ENCODE measurements at places on chromosomes 16 and 17.

GRCh38 chr17:73620414-73620813 is 23.8 kb downstream of the SDK2 start:
- no peak for DNase-seq

GRCh38 chr16:88799569-88800276 is 3.9 kb upstream of the CDT1 start:
- DNase-seq: no peak

DNA sequence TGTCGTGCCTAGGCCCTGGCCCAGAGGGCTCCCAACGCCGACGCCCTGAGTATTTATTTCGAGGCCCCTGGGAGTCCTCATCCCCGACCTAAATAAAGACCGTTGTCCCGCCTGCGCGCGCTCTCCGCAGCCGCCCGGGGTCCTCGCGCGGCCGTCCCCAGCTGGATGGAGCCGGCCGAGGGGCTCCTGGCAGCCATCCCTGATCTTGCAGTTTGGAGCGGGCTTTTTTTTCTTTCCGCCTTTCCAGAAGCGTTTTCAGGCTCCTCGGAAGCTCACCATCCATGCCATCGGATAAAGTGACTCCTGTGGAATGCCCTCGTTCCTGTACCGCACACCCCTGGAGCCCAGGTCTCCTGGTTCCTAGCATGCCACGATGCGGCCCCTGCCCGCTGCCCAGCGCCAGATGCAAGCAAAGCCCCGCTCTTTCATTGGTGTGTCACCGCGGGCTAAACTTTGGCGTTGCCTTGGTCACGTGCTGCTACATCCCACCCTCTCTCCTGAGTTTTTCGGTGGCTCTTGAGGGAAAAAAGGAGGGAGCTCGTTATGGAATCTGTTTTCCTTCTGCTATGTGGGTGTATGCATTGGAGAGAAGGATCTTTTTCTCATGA is 716 bp downstream of the TMEM94 start:
- DNase-seq: no peak

DNA sequence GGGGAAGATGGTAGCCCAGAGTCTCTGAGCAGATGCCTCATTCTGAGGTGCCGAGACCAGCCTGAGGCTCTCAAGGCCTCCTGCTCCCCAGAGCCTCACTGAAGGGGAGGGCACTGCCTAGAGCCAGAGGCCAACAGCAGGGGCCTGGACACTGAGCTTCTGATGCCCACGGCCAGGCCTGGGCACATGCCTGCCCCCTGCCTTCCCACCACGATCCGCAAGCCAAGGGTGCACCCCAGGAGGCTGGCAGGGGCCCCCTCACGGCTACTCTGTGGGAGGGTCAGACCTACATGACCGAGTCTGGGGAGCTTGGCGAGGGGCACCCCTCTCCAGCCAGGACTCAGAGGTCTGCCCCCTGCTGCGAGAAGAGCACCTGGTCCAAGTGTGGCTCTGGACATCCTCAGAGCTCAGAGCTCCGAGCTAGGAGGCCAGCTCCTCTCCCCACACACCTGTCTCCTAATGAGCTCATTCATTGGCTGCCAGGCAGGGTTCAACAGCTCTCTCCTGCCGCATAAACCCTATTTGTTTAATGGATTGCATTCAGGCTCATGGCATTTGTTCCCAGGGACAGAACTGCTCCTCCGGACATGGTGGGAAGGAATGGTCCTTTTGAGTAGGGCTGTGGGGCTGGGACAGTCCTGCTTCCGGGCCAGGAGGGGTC is 13.9 kb downstream of the OTOP3 start:
- no peak for DNase-seq

- no peak for DNase-seq
Measured at GRCh38 chr17:35731917-35732805, 722 bp downstream of the RASL10B start.

DNA sequence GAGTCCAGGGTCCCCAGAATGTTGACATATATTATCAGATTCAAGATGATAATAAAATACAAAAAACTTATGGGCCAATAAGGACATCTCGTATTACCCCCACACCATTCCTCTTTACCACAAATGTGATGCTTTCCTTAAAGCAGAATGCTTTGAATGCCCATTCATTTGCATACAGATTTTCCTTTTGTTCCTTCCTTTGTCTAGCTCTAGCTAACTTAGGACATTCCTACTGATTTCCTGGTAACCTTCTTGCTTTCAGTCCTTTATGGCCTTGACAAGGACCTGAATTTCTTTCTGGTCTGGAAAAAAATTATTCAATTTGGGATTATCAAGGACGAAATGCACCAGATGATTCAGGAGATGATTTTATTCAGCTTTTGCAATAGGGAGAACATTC is 304.0 kb downstream of the TMEM114 start:
- DNase-seq: no peak

- peak; percentile 90 for DNase-seq
Measured at GRCh38 chr16:30091474-30092372, at the start of gene TBX6. Gene TBX6 (minus strand): TSS chr16:30091924. CDS start chr16:30091193, 731 bp downstream.

DNA sequence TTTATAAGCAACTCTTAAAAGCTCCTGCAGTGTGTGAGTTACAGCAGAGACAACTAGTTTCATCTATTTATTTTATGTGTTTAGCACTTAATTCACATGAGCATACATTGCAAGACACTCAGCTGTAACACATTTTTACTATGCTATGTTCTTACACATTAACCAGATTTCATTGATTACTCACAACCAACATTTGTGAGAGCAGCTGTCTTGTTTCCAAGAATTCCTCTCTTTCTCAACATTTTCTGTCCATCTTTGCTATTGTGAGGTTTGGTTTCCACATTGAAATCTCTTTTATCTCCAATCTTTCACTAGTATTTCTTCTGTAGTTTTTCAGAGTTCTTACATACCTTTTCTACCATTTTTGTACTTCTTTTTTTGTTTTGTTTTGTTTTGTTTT is 51.2 kb downstream of the COPRS start:
- no peak for DNase-seq

DNA sequence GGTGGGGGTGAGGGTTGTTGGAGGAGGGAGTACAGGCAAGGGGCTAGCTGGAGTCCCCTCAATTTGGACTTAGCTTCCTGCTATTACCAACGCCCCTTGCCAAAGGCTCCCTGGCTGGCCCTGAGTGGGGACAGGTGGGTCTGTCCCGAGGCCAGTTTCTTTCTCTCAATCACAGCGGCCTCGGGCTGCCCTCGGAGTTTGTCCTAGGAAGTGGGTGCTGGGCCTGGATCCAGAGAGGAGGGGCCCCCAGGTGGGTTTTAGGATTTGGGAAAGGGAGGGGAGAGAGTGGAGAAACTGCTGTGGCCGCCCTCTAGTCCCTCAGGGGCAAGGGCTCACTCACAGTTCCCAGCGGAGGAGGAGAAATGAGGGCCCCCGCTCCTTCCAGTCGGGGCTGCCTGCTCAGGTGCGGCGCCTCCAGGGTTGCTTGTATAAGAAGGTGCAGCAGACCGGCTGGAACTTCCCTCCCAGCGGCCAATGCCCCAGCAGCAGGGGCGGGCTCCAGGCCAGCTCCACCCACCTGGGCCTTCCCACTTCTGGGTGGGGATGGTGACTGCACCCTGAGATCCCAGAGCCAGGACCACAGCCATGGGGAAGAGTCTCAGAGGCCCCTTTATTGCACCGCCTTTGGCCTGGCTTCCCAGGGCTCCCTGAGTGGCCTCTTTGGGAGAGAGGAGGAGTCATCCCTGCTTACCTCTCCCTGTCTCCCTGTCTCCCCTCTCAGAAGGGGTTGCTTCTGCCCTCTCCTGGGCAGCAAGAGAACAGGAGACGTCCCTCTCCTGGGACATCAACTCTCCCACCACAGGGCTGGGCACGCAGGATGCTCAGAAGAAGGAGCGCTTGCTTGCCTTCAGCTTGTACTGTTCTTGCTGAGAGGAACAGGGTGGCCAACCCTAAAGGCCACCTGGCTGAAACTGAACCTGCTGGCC is 112.0 kb upstream of the SMURF2 start:
- no peak for DNase-seq

DNA sequence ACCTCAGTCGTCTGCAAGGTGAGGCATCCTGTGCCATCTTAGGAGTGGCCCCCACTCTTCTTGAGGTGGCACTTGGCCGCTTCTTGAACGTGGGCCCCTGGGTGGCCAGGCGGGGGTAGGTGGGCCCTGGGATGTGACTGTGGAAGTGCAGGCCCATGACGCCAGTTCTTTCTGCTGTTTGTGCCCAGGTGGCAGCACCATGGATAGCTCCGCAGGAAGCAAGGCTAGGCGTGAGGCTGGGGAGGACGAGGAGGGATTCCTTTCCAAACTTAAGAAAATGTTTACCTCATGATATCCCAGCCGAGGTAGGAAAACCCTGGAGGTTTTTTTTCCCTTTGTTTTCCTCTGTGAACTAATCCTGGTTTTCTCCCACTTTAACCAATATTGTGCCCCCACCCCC is 19.8 kb downstream of the NMRAL1 start:
- DNase-seq: no peak

DNA sequence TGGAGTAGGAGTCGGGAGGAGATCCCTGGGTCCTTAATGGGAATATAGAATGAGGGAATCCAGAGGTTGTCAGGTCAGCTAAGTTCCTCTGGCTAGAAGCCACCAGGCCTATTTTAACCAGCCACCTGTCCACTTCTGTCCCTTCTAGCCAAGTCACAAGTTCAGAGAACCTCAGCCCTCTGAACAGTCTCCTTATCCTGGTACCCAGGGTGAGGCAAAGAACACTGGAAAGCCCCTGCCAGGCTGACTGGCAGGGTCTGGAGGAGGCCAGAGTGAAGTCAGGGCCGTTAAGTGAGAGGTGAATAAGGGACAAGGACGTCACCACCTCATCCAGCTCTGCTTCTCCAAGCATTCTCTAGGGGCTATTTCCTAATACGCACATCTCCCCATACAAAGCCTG is 2.7 kb downstream of the CTDNEP1 start:
- DNase-seq: no peak

- DNase-seq: no peak
Measured at GRCh38 chr17:43774304-43775250, 4.2 kb downstream of the DUSP3 start.

DNA sequence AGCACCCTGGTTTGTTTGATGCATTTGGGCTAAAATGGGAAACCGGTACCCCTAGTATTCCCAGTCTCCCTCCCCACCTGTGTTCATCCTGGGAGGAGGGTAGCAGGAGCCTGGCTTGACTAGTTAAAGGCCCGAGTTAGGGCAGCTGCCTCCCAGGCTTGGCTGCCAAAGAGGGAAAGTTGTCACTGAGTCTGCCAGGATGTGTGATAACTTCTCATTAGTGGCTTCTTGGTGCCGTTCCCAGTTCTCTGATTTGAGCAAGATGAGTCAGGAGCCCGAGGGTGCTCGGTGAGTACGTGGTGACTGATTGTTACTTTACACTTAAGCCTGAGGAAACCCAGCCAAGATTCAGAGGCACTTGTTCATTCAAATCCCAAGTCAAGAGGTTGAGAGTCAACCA is 2.5 kb downstream of the KRT32 start:
- no peak for DNase-seq

GRCh38 chr17:80927791-80928216 is 63.8 kb upstream of the CHMP6 start:
- no peak for DNase-seq

DNA sequence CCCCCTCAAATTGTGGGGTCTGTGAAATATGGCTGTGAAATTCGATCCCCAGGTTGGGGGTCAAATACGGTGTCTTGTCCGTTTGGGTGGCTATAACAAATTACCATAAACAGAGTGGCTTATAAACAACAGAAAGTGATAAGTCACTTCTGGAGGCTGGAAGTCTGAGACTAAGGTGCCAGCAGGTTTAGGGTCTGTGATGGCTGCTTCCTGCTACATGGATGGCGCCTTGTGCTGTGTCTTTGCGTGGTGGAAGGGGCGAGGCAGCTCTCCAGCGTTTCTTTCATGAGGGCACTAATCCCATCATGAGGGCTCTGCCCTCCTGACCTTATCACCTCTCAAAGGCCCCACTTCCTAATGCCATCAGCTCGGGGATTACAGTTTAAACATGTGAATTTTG is 120.0 kb downstream of the IRF8 start:
- DNase-seq: no peak

GRCh38 chr17:74737299-74738050 is 419 bp downstream of the RAB37 start:
- peak; percentile 33 for DNase-seq

DNA sequence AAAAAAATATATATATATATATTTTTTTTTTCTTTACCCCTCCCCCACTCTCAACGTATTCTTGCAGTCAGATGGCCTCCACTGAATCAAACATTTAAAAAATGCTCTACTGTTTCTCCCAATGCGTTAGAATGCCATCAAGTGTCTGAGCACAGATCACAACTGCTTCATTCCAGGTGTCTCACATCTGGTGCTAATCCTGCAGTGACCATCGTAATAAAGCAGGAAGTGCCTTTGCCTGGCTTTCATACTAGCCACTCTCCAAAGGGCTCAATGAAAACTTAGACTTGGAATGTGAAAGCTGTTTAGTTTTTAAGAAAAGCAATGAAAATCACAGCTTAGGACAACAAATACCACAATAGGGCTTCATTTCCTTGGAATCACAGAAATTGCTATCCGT is 37.2 kb downstream of the SKAP1 start:
- DNase-seq: no peak

- DNase-seq: no peak
Measured at GRCh38 chr16:28845761-28846079, 428 bp downstream of the TUFM start.

DNA sequence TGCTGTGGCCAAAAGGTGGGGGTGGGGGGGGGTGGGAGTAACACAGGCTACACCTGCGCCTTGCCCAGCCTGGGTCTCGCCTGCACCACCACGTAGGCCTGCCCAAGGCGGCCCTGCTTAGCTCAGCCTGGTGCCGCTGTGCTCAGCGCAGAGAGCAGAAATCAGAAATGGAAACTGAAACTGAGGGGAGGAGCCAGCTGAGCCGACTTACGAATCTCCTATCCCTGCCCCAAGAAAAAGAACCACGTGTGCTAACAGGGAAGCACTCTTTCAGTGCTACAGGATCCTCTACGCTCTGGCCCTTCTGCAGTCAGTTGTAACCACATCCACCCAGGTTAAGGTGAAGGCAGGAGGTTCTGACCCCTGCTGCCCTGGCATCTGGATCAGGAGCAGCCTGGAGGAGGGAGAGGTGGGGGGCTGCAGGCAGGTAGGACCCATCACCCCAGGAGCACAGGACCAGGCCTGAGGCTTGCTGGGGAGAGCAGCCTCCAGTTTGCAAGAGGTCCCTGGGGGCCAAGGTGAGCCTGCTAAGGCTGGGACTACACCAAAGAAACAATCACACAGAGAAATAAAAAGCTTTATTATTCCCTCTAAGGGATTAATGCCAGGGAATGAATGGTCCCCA is at the start of gene DHX58:
TSS of gene DHX58 (minus strand) at position 163 of the 625 bp plus-strand sequence. CDS start 822 bp downstream, outside the sequence.
- DNase-seq: peak; percentile 79

- DNase-seq: no peak
Measured at GRCh38 chr16:88566158-88566557, 4.0 kb upstream of the ZC3H18 start.

GRCh38 chr17:76326306-76326705 is 18.2 kb upstream of the QRICH2 start:
- no peak for DNase-seq

GRCh38 chr17:34692920-34693319 is 113.5 kb downstream of the TMEM132E start:
- no peak for DNase-seq

DNA sequence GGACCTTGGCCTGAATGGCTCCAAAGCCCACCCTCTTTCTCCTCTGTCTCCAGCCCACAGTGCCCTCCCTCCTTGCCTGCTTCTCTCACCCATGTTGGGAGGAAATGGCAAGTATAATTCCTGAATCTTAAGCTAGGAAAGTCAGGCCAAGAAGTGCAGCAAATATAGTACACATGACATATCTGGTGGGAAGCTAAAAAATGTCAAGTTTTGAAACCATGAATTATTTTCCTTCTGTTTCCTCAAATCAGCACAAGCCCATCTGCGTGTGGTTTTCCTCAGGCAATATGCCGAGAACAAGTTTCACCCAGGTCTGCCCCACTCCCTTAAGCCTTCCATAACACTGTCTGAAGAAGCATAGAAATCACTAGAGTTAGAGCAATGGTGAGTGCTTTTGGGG is 502.8 kb upstream of the CDH11 start:
- DNase-seq: no peak
